ENCODE measurements at places on chromosomes 6 and 20.
A peak's percentile ranks its signal among the peaks of the same experiment; 100 is the strongest.

DNA sequence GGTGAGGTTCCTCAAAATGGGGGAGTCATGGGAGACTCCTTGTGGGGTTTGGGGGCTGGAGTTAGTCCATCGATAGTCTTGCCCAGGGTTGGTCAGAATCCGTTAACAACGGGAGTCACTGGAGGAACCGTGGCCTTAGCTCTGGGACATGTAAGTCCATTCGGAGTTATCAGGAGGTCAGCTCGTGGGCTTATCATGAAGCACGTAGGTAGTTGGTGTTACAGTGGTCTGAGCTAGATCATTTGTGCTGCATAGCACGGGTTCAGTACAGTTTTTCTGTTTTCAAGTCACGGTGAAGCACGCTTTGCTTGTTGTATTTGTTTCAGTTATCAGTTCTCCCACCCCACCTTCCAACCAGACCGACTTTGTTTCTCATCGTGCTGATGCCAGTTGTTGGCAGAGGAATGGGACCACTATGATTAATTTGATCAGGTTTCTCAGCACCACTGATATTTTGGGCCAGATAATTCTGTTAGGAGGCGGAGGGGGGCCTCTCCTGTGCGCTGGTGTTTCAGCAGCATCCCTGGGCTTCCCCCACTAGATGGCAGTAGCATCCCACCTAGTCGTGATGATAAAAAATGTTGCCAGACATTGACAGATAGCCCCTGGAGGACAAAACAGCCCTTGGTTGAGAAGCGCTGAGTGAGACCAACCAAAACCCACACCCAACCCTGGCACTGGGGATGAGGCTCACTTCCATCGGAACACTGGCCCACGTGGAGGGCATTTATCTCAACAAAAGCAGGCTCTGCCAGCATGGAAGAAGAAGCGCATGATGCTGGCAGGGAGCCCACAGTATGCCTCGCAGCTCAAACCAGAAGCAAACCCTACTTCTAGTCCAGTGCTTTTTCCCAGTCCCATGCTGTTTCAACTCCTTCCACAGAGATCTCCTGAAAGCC is 2.2 kb upstream of the APMAP start:
- DNase-seq = peak; percentile 57

DNA sequence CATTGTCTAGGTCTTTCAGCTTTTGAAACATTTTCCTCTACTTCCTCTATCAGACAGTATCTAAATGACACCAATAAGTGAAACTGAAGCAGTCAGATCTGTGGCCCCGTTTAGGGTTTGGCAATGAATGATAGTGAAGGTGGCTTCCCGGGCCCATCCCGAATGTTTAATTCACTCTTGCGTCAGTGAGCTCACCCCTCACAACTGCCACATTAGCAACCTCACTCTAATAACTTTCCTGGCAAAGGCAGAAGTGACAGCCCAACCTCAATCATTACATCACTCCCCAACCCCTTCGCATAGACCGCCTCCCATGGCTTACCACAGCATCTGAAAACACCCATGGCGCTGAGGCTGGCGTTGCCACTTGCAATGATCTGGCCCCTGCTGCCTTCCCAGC is 92.4 kb upstream of the CD83 start:
- DNase-seq = no peak

- peak; percentile 83 for DNase-seq
These were observed 15.2 kb upstream of the MRPS18A start for GRCh38 chr6:43702534-43703440.

GRCh38 chr6:163626073-163626867 is 211.8 kb downstream of the QKI start:
- no peak for DNase-seq

DNA sequence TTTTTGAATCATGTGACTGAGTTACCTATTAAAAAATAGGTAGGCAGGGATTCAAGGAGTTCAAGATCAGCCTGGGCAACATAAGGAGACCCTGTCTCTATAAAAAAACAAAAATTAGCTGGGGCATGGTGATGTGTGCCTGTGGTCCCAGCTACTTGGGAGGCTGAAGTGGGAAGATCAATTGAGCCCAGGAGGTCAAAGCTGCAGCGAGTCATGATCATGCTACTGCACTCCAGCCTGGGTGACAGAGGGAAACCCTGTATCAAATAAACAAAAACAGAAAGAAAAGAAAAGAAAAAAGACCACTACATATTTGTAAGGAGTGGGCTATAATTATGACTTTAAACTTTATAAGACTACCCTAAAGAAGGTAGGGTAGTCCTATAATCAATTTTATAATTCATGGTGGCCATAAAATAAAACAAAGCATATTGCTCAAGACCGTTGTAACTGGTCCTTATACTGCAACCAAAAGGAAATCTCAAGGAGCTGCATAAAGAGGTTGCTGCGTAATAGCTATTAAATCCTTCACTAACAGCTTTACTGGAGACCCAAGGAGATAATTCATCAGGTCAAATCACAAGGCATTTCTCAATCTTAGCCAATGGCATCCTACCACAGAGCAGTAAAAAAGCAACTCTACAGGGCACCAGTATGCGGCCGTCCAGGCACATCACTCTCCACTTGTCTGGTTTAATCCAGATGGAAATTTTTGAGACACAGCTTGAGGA is 13.5 kb downstream of the PIGU start:
- no peak for DNase-seq

- DNase-seq = no peak
These were observed 372.7 kb downstream of the CBLN4 start for GRCh38 chr20:55632592-55632991.
